ENCODE measurements at places on chromosomes 11 and 22. TPM values are rescaled to one million over a fixed set of nuclear protein-coding genes. Genes with fewer than 3 reads are reported as not detected.

Gene PDE2A
- 8.7 TPM for total RNA-seq

Gene APOA5
- total RNA-seq = not detected

DNA sequence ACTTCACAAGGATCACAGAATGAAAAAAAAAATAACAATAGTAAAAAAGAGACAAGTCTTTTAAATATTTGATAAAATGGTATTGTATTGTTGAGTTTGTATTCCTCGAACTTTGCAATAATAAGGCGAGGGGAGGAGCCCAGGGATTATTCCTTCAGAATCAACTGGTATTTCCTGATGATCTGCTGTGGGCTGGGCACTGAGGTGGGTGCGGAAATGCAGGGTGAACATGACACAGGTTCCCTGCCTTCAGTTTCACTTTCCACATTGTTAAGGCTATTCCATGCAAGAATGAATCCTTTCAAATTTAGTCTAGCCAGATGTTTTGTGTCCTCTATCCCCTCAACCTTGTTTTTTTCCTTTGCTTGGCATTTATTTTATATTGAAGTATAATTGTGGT, 2.1 kb upstream of the EIF3M start:
- H3K27me3 ChIP-seq = no peaks in the 10 kb centered on the region
- no peak overlapping the region for H3K27ac ChIP-seq
- H3K36me3 ChIP-seq = no peaks in the 10 kb centered on the region
- peaks cover 3% of the 10 kb centered on the region for H3K4me1 ChIP-seq

DNA sequence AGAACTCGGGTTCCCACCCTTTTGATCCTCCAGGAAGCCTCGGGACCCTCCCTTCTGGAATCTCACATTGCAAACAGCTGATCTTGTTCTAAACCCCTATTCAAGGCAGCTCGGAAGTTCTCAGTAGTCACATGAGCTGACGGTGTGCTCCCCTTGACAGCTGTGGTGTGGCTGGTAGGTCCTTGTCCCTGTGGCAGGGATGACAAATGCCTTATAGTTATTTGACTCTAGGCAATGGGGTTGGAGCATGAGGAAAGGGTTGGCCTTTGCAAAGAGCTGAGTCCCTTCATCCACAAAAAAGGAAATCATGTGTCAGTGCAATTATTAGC, 23.6 kb downstream of the EIF4G2 start:
- H3K36me3 ChIP-seq = no peaks in the 10 kb centered on the region
- DNase-seq = no peak
- no peaks in the 10 kb centered on the region for H3K27me3 ChIP-seq
- H3K4me1 ChIP-seq = peaks cover 18% of the 10 kb centered on the region

Measured in endodermal cell (in vitro differentiated cells).